ENCODE measurements at places on chromosomes 12 and 14. TPM values are rescaled to one million over a fixed set of nuclear protein-coding genes. Genes with fewer than 3 reads are reported as not detected.

The GLIPR1L1 gene
- 0.52 TPM for polyA plus RNA-seq

GRCh38 chr12:31664038-31664437, 4.5 kb downstream of the ETFBKMT start:
- DNase-seq: no peak

GRCh38 chr12:46386877-46387629, 14.5 kb upstream of the SLC38A2 start:
- no peak for DNase-seq

The RNASE1 gene
- polyA plus RNA-seq: 117 TPM

- DNase-seq: no peak
These were observed 228.9 kb downstream of the ANO2 start for GRCh38 chr12:5716201-5716600.

The GLT1D1 gene
- 2.5 TPM for polyA plus RNA-seq

GRCh38 chr14:54622192-54622958, 55.4 kb downstream of the SAMD4A start:
- no peak for DNase-seq

- no peak for DNase-seq
These were observed 5.8 kb downstream of the TMEM253 start for GRCh38 chr14:21106498-21107282.

DNA sequence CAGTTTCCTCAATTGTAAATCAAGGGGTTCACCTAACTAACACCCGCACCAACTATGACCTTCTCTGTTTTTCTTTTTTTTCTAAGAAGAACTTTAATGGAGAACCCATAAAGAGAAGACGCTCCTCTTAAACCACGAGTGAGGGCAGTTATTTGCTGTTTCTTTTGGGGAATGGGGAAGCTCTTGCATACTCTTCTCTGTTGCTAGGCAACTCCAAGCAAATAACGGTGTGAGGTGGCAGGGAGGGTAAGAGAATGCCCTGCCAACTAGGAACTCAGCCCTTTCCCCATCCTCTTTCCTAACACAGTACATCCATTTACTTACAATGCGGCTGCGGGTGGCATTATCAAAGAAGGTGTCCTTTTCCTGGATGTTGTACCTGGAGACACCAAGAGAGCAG, 114.9 kb downstream of the ANO2 start:
- no peak for DNase-seq

The KRT83 gene
- polyA plus RNA-seq: not detected

DNA sequence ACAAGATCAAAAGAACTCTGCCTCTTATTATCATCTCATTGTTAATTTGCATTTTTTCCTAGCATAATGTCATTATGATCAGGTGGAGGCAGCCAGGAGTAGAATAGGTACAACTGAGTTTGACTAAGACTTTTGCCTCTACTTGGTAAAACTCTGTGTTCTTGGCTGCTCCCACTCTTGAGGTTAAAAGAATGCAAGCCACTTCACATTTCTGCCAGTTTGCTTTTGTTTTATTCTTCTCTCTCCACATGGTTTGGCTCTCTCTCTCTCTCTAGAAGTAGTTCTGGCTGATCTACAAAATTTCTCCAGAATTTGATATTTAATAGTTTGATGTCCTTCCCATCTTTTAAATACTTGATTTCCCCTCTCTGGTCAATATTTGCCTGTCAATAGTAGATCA, 170.7 kb upstream of the E2F7 start:
- no peak for DNase-seq

The FGF23 gene
- 0.06 TPM for polyA plus RNA-seq

DNA sequence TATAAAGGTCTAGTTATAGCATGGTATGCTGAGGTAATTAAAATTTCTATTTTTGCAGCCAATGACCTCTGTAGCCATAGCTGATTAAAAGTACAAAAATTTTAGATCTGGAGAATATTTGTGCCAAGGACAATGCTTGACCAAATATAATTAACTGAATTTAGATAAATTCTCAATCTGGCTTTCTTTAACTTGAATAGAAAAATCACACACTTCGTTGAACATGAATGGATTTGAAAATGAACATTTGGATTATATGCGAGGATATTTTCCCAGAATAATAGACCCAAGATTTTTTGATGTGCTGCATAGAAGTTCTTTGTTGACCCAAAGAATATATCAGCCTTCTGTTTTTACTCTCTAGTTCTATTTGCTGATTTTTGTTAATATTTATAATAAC, 38.4 kb upstream of the G2E3 start:
- no peak for DNase-seq

- DNase-seq: no peak
These were observed 221.7 kb downstream of the ATP23 start for GRCh38 chr12:58163021-58163420.

- DNase-seq: no peak
These were observed 224.9 kb downstream of the FBXL14 start for GRCh38 chr12:1369460-1369859.

The COPZ1 gene
- 242 TPM for polyA plus RNA-seq

DNA sequence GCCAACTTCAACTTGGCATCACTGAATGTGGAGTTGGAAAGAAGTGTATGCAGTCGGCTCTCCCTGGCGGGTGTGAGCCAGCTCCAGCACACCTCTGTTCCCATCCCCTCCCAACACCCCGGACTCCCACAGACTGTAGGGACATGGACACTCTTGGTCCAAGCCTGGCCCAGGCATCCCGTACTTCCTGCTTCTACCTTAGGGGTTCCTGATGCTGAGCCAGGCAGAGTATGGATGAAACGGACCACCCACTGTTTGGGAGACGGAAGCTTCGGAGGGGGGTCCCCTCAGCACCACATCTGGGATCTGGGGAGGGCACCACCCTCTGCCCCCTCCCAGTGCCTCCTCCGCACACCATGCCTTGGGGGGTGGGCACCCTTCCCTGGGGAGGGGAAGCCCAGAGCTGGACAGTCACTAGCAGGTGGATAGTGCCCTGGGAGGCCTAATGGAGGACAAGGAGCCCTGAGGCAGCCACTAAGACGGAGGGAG, 62.0 kb downstream of the LGMN start:
- no peak for DNase-seq

The MYH6 gene
- 0.21 TPM for polyA plus RNA-seq

GRCh38 chr14:21106176-21106497, 5.3 kb downstream of the TMEM253 start:
- no peak for DNase-seq

The PLA2G1B gene
- polyA plus RNA-seq: 0.75 TPM

GRCh38 chr12:26813812-26814211, 19.2 kb downstream of the ITPR2 start:
- no peak for DNase-seq

The TCL1A gene
- 1.4 TPM for polyA plus RNA-seq

DNA sequence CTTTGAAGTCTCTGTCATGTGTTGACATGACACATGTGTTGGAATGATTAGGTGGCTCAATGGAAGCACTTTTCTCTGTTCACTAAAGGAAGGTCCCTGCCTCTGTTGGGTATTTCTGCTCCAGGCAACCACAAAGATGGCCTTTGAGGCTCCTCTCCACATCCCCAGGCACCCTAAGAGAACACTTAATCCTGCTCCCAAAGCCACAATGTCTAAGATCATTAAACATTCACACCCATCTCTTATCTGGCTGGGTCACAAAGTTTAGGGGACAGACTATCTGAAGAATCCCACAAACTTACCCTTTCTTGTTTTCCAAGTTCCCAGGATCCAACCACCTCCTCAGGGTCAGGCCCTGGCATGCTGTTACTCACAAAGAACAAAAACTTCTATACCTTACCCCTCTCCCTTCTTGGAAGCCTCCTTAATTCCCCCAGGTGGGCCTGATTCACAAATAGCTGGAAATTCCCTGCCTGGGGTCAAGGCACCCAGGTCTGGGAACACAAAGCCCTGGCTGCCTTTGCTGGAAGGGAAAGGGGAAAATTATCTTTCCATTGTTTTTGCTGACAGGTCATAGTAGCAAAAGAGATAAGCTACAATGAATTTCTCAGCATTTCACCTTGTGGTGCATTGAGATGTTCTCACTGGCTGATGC, 333.7 kb downstream of the PCNX1 start:
- DNase-seq: no peak

GRCh38 chr14:96666088-96666487, 131.1 kb upstream of the VRK1 start:
- no peak for DNase-seq

- no peak for DNase-seq
These were observed 4.7 kb upstream of the CEP170B start for GRCh38 chr14:104860414-104860813.

DNA sequence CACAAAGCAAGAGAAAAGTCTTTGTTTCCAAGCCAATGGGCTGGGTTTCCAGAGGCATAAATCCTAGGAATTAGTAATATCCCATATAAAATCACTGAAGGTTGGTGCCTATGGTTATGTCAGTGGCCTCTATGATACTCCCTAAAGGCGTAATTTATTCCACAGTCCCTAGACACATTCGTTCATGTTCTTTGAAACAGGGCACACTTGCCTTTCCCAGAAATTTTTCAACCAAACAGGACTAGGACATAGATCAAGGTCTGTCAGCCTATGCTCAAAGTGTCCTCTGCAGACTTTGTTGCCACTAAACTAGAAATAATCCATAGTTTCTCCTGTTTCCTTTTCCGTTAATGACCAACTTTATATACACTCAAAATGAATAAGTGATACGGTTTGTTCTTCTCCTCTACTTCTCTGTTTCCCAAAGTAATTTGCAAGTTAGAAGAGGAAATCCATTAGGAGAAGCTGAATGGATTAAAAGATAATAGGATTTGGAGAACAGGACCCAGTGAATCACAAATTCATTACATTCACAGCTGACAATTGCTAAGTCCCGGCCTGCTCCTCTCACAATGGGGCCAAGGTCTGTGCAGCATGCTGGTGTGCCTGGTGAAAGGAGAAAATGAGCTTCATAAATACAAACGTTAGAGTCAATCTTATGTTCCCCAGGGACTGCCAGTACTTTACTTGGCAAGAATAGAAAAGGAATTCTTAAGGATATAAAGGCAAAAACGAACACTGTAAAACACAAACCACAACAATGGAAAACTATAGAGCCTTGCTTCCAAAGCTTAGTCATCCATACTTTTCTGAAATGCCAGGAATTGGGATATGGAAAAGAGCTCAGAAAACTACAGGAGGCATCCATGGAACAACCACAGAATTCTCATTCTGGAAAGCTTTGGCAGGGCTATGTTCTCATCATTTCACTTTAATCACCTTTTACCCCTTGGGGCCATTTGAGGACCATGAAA, 966.2 kb downstream of the NRXN3 start:
- no peak for DNase-seq

The BCL11B gene
- polyA plus RNA-seq: 2.0 TPM

The LRRC9 gene
- polyA plus RNA-seq: 2.7 TPM

DNA sequence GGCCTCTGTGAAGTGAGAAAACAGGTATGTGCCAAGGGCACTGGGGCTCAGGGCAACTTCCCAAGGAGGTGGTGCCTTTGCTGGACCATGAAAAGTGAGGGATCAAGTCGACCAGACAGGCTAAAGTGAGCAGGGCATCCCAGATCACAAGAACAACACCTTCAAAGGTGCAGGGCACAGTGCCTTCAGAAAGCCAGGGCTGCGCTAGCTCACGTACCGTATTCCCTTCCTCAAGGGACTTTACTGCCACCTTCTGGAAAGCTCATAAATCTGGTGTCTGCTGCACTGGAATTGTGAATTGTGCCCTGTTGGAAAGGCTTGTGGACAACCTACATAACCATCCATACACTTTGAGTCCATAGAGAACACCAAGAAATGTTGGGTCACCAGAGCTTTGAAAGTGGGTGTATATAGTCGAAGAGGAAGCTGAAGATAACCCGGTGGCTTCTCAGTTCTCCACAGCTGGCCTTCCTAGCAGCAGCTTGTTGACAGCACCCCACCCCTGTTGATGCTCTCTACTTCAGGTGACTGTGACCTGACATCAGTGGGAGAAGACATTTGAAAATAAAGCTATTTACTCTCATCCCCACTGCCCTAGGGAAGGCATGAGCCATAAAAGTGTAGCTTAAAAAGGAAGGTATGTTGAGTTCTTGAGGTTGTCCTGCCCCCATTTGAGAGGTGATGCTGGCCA, 24.5 kb downstream of the FIGNL2 start:
- DNase-seq: no peak

DNA sequence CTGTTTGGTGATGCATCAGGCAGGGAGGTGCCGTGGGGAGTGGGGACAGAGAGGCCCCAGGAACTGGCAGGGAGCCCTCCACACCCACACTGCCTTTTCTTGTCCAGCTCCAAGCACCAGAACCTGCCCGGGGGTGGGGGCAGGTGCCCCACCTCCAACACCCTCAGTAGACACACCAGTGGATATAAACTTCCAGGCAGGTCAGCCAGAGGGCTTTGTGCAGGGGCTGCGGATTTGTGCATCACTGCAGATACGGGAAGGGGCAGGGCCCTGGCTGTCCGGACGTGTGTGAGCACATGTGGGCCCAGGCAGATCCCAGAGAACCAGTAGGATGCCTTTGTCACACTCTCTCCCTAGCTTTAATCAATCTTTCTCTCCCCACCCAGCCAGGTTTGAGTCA, 1.3 kb upstream of the TGM1 start:
- DNase-seq: no peak

DNA sequence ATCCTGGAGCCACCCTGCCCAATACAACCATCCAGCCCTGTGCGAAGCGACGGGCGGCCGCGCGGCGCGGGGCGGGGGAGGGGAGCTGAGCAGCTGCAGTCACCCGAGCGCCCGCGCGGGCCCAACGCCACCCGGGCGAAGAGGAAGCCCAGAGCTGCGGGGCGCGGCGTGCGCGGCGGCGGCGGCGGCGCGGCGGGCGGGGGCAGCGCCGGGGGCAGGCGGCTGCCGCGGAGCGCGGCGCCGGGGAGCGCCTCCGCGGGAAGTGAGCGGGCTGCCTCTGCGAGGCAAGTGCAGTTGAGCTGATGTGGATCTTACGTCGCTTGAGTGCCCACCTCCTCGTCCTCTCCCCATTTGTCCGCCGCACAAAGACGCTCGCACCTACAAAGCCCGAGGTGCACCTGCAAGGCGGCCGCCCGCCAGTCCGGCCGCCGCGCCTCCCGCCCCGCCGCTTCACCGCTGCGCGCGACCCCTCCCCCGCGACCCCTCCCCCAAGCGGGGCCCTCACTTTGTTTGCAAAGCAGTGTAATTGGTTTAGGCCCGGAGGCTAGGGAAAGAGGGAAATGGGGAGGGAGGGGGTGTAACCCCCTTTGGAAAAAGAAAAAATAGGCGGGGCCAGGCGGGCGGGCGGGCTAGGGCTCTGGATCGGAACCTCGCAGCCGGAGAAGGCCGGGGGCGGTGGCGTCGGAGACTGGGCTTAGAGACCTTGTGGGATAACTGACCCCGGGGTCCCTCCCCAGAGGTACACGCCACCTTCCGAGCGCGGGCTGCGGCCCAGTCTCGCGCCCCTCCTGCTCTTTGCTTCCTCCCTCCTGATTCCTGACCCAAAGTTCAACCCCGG, at the start of the genes FOXA1 and TTC6:
Gene FOXA1, minus strand, starts transcription at position 279 of the 838 bp plus-strand sequence. Its CDS starts 277 bp downstream, at position 2.
Gene TTC6, plus strand, starts transcription at position 659 of the 838 bp plus-strand sequence. CDS start 26,436 bp downstream, outside the sequence.
- DNase-seq: no peak

GRCh38 chr12:92330654-92331053, 185.0 kb upstream of the BTG1 start:
- DNase-seq: no peak

DNA sequence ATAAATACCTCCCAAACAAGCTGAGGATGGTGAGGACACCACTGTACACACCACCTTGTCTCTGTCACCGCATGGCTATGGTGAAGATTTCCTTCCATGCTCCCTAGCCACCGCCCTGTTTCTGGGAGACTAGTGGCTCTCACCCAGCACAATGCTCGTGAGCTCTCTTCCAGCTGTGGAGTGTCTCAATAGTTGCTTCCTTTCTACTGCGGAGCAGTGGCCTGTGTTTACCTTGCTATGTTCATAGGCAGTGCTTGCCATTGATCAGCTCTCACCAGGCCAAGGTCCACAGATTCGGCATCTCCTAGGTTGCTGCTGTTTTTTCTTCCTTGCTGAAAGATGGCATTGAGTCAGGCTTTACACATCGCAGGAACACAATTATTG, 313.6 kb upstream of the RTL1 start:
- DNase-seq: no peak

GRCh38 chr12:3202096-3202495, 124.9 kb downstream of the TSPAN9 start:
- no peak for DNase-seq

The RIMKLB gene
- 145 TPM for polyA plus RNA-seq

The DBX2 gene
- polyA plus RNA-seq: 0.17 TPM

The RD3L gene
- polyA plus RNA-seq: not detected
